GDM1 (cell line): ENCODE measurements at places on chromosomes 12 and 14.

- DNase-seq: no peak
Observed at GRCh38 chr14:90549794-90550641, 153.2 kb downstream of the CALM1 start.

DNA sequence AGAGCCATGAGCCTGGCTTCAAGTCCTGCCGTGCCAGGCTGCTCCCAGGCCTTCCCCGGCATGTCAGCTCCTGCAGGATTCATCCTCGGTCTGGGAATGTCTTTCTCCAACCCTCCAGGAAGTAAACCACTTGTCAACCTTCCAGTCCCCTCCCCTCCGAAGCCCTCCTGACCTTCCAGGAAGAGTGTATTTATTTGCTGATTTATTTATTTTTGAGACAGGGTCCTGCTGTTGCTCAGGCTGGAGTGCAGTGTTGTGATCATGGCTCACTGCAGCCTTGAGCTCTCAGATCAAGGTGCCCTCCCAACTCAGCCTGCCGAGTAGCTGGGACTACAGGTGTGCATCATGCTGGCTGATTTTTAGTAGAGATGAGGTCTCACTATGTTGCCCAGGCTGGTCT is 24.7 kb downstream of the VSX2 start:
- DNase-seq: no peak

- no peak for DNase-seq
Observed at GRCh38 chr12:53725824-53726223, 1.4 kb downstream of the CALCOCO1 start.

- DNase-seq: no peak
Observed at GRCh38 chr14:39016733-39017095, 86.3 kb downstream of the SEC23A start.

DNA sequence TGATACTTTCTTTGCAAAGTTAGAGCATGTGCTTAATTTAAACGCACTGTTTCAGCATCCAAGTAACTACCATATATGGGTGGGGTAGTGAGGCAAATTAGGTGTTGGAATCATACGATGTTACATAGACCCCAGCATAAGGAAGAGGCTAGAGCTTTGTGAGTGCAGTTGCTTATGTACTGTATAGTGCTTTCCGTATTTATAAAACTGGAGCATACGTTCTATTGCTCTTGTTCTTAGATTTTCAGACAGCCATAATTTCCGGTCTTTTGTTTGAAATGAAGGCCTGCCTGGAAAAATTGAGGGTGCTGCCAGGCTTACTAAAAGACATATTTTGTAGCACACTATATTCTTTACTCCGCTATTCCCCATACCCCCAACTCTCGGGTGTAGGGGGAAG is 335.7 kb downstream of the FOXG1 start:
- no peak for DNase-seq

- DNase-seq: no peak
Observed at GRCh38 chr12:104411826-104412641, 44.7 kb upstream of the CHST11 start.

DNA sequence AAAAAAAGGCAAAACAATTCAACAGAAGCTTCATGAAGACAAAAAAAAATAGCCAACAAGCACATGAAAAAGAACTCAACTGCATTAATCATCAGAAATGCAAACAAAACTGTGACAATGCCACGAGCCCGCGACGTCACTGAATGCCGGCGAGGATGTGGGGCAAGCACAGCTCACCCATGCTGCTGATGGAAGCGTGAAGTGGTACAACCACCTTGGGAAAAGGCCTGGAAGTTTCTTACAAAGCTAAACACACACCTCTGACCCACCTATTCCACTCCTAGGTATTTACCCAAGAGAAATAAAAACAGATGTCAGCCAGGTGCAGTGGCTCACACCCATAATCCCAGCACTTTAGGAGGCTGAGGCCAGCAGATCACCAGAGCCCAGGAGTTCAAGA is 10.5 kb downstream of the BTBD6 start:
- DNase-seq: no peak

- no peak for DNase-seq
Observed at GRCh38 chr12:40892528-40892927, 200.3 kb downstream of the CNTN1 start.

DNA sequence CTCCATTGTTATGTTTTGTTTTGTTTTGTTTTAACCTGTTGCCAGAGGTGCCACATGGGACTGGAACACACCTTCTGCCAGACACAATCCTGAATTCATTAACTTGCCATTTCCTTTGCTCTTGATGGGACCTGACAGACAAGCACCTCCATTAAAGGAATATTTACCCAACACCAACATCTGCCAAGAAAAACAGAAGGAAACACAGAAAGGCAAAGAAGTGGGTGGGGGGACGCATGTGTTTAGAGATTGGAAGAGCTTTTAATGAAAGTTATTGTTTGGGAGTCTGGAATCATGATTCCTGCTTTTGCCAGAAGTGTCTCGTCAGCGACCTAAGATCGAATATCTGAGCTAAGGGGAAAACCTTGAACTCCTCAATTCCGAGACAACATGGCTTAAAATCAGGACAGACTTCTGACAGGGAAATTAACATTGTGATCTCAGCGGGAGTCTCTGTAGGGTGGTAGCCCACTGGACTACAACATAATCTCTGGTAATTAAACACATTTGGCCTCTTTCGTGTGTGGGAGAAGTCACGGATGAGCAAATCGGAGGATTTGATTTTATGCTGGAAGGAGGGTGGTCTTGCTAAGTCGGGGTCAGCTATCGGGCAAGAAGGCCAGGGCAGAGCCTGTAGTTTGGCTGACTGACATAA is 210.4 kb upstream of the FAR2 start:
- no peak for DNase-seq

DNA sequence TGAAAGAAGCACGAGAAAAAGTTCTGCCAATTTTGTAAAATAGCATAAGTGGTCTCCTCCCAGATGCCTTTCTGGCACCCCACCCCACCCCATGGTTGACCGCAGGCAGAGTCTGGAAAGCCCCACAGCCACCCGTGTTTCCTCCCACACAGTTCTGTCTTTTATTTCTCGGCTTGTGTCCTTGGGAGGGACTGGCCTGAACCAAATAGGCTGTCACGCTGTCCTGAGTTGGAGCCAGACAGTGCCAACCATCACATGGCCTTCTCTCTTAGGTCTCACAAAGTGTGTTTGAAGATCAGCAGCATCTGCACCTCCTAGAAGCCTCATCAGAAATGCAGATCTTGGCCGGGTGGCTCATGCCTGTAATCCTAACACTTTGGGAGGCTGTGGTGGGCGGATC is 10.2 kb upstream of the LTA4H start:
- DNase-seq: no peak

DNA sequence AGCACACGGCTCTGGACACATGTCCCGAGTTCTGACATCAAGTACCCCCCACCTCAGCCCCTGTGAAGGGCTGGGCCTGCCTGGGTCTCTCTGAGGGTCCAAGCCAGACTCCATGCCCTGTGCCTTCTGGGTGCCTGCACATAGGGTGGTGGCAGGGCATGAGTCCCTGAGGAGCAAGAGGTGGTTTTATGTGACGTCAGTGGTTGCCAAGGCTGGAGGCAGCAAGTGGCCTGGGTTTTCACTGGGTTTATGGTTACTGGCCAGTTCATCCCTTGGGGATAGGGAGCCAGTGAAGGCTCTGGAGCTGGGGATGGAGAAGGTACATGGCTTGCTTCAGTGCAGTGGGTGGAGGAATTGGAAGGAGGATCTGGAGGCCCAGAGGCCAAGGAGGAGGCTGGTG is 51.1 kb upstream of the EML1 start:
- no peak for DNase-seq

DNA sequence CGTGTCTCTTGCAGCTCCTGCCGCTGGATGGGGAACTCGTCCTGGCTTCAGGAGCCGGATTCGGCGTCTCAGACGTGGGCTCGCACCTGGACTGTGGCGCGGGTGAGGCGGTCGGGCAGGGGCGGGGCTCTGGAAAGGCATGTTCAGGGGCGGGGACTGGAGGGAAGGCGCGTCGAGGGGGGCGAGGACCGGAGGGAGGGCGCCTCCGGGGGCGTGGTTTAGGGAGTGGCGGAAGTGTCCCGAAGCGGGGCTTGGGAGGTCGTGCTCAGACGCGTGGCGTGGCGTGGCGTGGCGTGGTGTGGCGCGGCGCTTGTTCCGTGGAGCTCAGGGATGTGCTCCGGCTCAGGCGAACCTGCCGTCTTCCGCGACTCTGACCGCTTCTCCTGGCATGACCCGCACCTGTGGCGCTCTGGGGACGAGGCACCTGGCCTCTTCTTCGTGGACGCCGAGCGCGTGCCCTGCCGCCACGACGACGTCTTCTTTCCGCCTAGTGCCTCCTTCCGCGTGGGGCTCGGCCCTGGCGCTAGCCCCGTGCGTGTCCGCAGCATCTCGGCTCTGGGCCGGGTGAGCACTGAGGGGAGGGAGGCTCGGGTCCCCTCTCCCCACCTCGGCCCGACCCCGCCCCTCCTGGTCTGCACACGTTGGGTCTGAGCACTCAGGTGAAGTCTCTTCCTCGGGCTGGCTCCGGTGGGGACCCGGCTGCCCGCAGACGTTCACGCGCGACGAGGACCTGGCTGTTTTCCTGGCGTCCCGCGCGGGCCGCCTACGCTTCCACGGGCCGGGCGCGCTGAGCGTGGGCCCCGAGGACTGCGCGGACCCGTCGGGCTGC is 6.2 kb downstream of the AMN start:
- no peak for DNase-seq

DNA sequence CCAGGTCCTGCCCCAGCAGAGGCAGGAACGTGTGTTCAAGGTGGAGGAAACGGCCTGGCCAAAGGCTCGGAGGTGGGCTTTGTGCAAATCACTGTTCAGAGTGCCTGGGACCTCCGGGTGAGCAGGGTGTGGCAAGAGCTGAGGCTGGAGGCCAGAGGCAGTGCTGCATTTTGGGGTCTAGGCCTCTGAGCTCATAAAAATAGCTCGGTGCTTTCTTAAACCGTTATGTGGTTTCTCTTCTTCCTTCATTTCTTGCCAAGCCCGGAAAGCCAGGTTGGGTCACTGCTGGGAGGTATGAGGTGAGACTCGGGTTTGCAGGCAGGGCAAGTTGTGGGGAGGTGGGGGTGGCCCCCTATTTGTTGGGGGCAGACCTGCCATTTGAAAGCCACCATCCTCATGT is 178.8 kb upstream of the MYL2 start:
- no peak for DNase-seq

GRCh38 chr12:92912052-92912451 is 17.0 kb downstream of the EEA1 start:
- no peak for DNase-seq

GRCh38 chr14:54498095-54498531 is 9.3 kb upstream of the GMFB start:
- no peak for DNase-seq

GRCh38 chr14:64986648-64987437 is at the start of gene FNTB:
Gene FNTB (plus strand): TSS chr14:64986895. CDS start chr14:64986954, 59 bp downstream.
- DNase-seq: peak; percentile 92

DNA sequence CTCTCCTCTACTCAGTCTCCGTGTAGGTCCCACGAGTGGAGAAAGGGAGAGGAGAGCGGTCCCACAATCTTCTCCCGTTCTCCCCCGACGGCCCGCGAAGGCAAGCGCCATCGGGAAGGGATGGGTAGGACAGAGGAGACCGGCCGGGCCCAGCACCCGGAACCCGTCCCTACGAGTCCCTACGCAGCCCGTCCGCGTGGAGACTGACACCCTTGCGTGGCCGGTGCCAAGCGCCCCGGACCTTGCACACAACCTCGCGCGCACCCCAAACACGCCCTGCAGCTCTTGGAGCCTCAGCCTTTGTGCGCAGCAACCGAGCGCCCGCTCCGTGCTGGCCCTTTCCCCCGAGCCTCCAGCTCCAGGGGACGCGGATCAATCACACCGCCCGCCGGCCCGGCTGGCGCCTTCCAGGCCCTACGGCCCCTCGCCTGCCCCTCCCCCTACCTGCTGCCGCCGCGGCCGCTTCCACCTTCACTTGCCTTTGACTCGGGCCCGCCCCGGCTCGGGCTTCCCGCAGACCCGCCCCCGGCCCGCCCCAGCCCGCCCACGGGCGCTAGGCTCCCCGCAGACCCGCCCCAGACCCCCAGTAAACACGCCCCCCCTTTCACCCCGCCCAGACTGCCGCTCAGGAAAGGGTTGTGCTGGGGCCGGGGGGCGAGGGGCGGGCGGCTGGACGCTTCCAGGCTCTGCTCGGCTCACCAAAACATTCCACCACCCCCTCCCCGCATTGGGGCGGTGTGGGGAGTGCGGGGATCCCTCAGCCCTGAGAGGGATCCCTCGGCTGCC is at the start of gene NDRG2:
Gene NDRG2, minus strand, starts transcription at position 477 of the 786 bp plus-strand sequence. CDS start 1,746 bp downstream, outside the sequence.
- DNase-seq: peak; percentile 68

DNA sequence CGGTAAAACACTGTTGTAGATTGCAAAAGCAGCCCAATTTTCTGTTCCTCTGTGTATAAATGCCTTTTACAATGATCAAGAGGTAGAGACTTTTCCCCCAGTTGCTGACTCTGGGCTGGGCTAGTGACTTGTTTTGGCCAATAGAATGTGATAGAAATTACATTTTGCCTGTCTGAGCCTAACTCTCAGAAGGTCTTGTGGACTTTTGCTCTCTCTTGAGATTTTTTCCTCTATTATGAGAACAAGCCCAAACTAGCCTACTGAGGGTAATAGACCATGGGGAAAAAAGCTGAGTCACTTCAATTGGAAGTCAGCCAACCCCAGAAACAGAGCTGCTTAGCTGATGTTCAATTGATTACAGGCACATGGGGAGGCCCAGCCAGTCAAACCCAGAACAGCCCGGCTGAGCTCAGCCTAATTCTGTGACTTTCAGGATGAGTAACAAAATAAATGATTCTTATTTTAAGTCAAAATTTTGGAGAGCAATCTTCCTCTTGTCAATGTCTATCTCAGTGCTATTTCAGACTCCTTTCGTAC is 61.4 kb downstream of the MYF5 start:
- DNase-seq: peak; percentile 59

- DNase-seq: no peak
Observed at GRCh38 chr12:49091836-49092085, 2.8 kb downstream of the DHH start.

GRCh38 chr14:104169699-104170479 is 31.5 kb downstream of the KIF26A start:
- no peak for DNase-seq

GRCh38 chr14:99420711-99421110 is 59.9 kb downstream of the SETD3 start:
- DNase-seq: no peak

DNA sequence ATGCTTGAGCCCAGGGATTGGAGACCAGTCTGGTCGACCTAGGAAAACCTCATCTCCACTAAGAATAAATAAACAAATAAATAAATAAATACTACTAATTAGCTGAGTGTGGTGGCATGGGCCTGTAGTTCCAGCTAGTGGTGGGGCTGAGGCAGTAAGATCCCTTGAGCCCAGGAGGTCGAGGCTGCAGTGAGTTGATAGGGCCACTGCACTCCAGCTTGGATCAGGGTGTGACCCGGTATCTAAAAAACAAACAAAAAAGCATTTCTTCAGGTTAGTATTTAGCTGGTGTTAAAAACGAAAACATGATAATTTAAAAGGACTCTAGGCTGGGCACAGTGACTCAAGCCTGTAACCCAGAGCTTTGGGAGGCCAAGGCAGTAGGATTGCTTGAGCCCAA is 1.2 kb upstream of the FGD4 start:
- DNase-seq: no peak

DNA sequence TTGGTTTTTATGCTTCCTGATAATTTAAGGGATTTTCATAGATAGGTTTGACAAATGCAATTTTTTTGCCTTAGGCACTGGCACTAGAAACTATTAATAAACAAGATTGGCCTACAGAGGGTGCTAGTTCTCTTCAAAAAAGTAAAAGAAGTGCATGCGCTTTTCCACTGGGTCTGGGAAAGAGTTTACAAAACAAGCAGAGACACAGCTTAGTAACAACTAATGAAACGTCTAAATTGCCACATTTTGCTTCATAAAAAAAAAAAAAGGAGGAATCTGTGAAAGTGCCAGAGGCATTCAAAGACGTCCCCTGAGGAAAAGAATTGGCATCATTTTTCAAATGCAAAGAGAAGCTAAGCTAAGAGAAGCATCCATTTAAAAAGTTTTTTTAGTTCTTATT is 58.3 kb upstream of the EEA1 start:
- DNase-seq: peak; percentile 19

GRCh38 chr12:102107970-102108369 is 11.9 kb downstream of the NUP37 start:
- no peak for DNase-seq
